Type B pancreatic cell (in vitro differentiated cells): ENCODE measurements at places on chromosomes 7 and 10.

DNA sequence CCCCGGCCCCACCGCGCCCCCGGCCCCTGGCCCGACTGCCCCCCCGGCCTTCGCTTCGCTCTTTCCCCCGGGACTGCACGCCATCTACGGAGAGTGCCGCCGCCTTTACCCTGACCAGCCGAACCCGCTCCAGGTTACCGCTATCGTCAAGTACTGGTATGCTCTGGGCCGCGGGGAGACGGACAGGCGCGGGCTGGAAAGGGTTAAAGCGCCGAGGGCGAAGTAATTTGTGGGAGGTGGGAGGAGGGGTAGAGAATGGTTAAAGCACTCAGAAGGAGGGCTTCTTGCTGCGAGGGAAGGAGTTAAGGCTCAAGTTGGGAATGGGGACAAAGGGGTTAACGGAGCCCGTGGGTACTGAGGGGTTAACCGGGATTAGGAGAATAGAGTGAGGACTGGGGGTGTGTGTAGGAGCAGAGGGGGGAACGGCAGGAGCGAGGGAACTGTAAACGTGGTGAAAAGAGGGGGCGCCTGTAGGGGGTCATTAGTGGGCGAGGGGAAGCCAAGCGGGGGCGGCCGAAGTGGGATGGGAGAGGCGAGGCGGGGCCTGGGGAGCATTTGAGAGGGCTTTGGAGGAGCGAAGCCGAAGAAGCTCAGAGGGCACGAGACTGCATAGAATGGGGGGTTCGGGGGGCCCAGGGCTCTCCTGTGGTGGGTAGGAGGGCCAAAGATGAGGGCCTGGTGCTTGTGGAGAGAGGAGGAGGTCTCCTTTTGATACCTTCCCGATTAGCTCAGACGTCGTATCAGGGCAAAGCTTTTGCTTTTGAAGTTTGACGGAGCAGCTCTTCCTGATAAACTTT is 605 bp downstream of the SUFU start:
- peak; percentile 78 for DNase-seq

DNA sequence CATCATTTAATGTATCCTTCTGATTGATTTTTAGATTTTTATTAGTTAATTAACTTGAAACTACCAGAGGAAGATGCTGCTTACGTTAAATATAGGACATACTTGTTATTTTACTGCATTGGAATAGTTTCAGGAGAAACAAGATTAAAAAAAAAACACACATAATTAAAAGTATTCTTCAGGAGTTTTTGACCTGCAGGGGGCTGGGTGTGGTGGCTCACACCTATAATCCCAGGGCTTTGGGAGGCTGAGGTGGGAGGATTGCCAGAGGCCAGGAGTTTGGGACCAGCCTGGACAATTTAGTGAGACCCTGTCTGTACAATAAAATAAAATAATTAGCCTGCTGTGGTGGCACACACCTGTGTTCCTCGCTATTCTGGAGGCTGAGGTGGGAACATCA is 10.7 kb downstream of the CBLL1 start:
- DNase-seq: no peak

DNA sequence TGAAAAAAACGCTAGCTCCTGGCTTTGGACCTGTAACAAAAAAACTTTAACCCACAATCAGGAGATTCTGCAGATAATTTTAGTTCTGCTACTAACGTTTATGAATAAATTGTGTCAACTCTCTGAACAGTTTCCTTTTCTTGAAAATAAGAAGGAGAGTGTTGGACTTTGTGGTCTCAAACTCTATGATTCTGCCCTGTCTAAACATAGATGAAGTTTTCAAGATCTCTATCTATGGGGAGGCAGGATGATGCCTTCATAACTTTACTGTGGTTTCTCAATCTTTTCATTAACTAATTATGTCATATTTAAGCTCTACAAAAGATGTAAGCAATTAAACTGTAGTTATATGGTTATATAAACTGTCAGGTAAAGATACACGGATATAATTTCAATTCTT is 162.0 kb downstream of the REEP3 start:
- no peak for DNase-seq

DNA sequence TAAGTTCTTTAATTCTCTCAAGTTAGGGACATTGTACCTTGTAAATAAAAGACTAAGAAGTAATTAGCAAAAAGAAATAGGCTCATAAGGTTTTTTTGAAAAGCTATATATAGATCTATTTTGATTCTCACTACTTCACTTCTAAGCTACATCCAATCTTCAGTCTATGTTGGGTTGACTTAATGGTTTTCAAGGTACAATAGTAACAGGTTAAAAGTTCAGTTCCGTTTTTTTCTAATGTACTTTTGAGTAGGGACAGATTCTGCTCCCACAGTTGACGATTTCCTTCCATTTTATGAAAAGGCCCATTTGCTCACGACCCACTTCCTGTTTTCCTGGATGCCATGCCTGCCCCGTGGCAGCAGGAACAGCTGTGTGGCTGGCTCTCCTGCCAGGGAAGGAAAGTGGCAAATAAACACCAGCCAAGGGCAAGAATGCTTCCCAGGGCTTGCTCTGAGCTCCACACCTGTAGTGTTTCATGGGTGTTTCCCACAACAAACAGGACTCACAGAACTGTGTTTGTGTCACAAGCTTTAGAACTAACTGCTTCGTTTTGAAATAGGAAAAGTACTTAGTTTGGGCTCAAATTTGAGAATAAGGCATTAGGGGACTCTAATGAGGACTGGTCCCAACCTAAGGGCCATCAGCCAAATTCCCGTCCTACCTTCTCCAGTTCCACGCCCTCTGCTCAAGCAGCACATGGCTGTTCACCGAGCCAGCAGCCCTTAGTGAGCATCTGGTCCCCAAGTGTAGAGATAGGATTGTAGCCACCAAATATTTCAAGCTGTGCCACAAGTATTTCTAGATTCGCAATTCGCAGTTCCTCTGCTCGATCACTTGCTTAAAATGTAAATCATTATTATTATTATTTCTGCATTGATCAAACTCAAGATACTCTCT is 240.7 kb downstream of the COBL start:
- DNase-seq: no peak

- no peak for DNase-seq
Observed at GRCh38 chr7:74344786-74345185, 55.6 kb downstream of the CLIP2 start.

DNA sequence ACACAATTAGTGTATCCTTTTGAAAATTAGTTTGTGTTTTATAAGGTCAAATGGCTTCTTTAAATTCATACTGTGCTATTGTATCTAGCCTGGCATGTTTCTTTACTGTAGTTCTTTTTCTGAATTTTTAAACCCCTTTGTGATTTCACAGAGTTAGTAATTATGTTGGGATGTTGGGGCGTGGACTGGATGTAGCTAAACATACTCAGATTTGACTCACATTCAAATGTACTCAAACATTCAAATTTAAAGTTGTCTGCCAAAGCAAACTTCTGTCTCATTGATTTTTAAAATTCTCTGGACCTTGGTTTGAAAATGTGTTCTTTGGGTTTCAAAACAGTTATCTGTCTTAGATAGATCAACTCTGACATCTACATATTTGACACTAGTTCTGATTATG is 7.2 kb upstream of the NRP1 start:
- DNase-seq: no peak

DNA sequence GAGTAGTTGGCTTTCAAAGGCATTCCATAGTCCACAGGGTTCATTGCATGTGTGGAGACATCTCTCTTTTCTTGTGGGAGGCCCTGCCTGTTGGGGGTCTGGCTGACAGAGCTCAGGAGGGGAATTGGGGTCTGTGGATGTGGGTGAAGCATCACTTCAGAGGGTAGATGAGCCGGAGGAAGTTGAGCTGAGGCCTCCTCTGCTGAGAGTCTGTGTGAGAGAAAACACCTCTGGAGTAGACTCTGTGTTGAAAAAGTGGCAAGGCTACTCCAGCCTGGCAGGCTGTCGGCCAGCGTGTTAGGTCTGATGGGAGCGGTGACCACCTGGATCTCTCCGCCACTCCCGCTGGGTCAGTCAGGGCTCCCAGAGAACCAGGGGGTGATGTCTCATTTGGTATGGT is 358.0 kb upstream of the MGMT start:
- peak; percentile 49 for DNase-seq
